ENCODE measurements at places on chromosomes 7 and 10.

DNA sequence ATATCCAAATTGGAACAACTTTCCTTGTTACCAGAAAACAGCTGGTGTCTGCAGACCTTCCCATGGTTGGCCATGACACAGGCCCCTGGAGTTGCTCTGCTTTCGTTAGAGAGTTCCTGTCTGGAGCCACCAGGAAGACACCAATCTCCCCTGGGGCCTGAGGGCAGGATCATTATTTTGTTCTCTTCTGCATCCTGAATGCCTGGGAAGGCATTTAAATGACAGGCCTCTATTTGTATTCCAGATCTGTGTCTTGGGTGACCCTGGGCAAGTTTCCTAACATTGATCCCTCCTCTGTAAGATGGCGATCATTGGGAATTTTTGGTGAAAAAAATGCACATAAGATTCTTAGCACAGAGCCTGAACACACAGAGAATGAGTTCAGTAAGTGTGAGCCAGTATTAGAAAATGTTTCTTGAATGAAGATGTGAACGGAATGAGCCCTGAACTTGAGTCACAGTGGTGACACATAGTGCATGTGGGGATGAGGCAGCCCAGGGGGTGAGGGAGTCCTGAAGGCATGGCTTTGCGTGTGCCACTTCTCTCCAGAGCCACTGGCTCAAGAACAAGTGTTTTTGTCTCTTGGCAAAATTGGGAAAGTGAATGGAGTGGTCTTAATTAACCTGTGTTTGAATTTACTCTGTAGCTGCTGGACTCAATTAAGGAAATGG is 28.4 kb downstream of the BMPER start:
- no peak for DNase-seq

DNA sequence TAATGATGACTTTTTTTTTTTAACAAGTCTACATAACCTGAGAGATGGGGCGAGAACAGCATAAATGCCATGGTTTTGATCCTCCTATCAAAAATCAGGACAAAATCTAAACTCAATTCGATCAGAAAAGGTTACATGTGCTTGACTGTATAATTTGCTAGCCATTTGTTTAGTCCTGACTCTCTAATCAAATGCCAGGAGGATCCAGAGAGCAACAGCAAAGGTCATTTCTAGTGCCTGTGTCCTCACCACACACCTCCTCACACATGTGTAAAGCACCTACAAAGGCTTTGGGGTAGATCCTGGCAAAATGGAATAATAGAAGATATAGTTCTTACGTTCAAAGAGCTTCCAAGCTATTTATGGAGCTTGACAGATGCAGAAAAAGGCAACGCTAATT is 11.0 kb upstream of the FAS start:
- DNase-seq: no peak

- DNase-seq: no peak
Measured at GRCh38 chr7:157550300-157551275, 213.8 kb downstream of the DNAJB6 start.

- no peak for DNase-seq
Measured at GRCh38 chr7:22787951-22788350, 34.7 kb downstream of the TOMM7 start.

- DNase-seq: no peak
Measured at GRCh38 chr7:96287132-96287531, 34.8 kb downstream of the SLC25A13 start.

- no peak for DNase-seq
Measured at GRCh38 chr10:74645692-74646091, 180.7 kb upstream of the KAT6B start.

DNA sequence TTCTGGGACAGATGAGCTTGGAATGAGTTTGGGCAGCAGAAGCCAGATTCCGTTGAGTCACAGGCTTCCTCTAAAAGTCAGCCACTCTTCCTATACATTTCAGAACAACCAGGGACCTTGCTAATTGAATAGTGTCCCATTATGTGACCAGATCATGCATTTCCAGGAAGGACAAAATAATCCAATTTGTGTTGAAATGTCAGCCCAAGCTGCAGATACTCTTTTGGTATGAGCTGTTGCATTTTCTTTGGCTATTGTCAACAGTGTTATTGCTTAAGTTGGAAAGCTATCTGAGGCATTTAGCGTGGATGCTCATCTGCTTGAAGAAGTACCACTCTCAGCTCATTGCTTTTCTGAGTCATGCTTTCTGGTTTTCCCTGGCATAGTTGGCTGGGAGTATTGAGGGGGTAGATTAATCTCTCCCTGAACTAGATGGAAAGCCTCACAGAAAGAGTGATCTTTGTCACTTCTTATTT is 223.7 kb upstream of the HABP2 start:
- no peak for DNase-seq

DNA sequence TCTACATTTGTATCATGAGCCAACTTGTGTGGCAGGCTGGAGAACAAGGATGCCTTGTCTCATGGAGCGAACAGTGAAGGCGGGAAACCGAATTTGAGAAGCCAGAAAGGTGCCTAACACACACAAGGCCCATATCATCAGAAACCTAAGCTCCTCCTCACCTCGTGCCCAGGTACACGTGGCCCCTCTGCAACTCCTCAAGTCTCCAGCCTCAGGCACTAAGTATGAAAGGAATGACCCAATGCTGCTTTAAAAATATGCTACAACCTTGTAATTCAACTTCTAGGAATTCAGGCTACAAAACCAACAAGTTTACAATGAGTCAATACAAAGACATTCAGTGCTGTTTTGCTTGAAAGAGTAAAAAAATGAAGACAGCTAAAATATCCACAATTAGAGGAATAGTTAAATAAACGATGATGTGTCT is 95.7 kb downstream of the CDK6 start:
- DNase-seq: no peak

- DNase-seq: no peak
Measured at GRCh38 chr7:112447406-112447805, 2.9 kb upstream of the IFRD1 start.

GRCh38 chr7:29335188-29336083 is 140.9 kb downstream of the CHN2 start:
- no peak for DNase-seq

GRCh38 chr10:3720228-3721019 is 64.6 kb downstream of the KLF6 start:
- DNase-seq: peak; percentile 23
